NCI-H1694 (cell line): ENCODE measurements at places on chromosomes 7 and 10.

GRCh38 chr10:5570007-5570655 lies 45.4 kb downstream of the CALML3 start:
- DNase-seq: no peak

DNA sequence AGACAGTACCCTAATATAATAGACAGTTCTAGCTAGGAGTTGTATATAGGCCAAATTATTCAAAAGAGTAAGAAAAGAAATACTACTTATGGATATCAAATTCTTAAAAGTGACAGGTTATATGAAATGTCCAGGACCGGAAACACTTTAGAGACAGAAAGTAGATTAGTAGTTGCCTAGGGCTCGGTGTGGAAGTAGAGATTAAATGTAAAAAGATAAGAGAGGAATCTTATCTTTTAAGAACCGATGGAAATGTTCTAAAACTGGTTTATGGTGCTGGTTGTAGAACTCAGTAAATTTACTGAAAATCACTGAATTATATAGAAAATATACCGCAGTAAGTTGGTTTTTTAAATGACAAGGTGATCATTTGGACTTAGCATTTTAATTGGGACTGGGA lies 147.5 kb upstream of the ASAH2 start:
- DNase-seq: no peak

GRCh38 chr10:62000037-62000603 lies 98.6 kb downstream of the ARID5B start:
- DNase-seq: no peak

DNA sequence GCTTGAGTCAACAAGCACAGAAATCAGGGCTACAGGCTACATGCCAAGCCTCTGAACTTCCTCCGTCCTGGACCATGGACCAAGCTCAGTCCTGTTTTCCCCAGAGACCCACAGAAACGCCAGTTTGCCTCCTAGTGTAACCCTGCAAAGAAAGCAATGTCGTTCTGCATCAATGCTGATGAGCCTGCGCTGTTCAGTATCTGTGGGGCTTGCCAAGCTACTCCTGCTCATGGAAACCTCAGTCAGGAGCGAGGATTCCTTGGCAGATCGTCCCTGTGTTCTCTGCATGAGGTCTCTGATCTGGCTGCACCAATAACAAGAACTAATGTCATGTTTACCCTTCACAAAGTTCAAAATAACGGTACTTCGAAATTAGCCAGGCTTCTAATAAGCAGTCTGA lies 495.5 kb upstream of the C7orf33 start:
- DNase-seq: no peak

GRCh38 chr7:95520136-95520535 lies 34.4 kb downstream of the ASB4 start:
- DNase-seq: no peak

- DNase-seq: no peak
These were observed 80.0 kb downstream of the DAGLB start for GRCh38 chr7:6367701-6368211.

- peak; percentile 93 for DNase-seq
These were observed 15.3 kb downstream of the SH3PXD2A start for GRCh38 chr10:103839872-103840739.

DNA sequence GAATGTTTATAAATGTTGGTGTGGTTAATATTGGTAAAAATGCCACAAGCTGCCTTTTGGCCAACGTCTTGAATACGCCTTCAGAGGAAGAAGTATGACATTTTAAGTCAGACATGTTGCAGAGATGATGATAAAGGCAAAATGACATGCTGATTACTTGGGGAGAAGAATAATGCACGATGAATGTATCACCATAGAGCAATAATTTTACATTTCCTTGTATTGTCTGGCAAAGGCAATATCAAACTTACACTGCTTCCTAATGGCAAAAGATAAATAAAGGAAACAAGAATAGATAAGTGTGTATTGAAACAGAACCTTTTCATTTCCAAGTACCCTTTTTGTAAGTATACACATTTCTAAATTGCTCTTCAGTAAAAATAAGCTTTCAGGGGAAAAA lies 8.6 kb downstream of the MRC1 start:
- no peak for DNase-seq

GRCh38 chr7:34430456-34430855 lies 227.6 kb upstream of the NPSR1 start:
- no peak for DNase-seq

- no peak for DNase-seq
These were observed 42.2 kb upstream of the PFKP start for GRCh38 chr10:3025026-3025683.

GRCh38 chr10:92848441-92849233 lies at the start of gene EXOC6:
EXOC6 (plus strand) TSS chr10:92848520; CDS start chr10:92848534, 14 bp downstream.
- peak; percentile 31 for DNase-seq

DNA sequence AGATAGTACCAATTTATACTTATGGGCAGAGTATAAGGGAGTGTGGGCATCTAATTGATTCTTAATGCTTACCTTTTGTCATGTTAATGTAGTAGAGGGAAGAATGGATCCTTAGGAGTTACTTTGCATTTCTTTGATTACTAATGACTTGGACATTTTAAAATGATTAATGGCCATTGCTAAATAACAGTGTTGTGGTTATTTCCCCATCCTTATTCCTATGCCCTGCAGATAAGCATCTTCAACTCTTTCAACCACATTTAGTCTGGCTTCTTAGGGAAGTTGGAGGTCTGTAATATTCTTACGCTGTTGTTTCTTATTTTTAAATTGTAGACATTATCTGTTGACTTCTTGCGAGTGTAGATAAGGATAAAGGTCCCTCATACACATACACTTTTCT lies 37.2 kb downstream of the KAT6B start:
- DNase-seq: no peak

- no peak for DNase-seq
These were observed 38.4 kb downstream of the KLF6 start for GRCh38 chr10:3746634-3747033.

DNA sequence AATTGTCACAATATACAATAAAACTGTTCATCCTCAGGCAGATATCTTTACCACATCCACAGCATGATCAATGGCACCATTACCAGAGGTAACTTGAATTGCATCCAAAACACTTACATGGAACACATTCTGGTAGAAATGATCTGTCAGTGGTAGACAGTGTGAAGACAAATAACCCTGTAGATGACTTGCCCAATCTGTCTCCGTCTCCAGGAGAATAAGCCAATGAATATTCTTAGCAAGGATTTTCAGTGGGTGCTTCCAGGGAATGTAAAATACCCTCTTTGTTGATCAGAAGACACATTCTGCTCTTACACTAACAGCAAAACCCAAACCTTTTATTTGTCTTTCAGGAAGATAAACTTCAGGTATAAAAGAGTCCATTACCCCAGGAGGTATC lies 43.8 kb downstream of the VWC2 start:
- DNase-seq: no peak

- DNase-seq: no peak
These were observed 56.1 kb downstream of the MKI67 start for GRCh38 chr10:128070161-128070560.

- no peak for DNase-seq
These were observed 186.4 kb downstream of the FAM107B start for GRCh38 chr10:14588084-14588937.

GRCh38 chr10:15197276-15197675 lies 28.8 kb upstream of the NMT2 start:
- DNase-seq: no peak

DNA sequence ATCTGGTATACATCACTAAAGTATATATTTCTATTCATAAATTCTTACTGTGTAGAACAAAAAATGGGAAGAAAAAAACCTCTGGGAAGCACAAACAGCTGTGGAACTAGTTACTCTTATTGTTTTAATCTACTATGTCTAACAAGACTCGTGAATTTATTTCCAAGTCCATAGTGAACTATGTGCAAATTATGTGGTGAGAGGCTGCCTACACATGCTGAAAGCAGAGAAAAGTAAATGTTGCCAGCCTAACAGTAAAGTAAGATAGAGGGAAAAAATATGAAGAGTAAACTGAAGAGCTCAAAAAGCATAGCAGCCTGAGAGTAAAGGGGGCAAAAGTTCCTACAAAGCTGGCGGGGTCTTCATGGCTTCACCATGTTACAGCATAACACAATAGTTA lies 3.0 kb downstream of the GDI2 start:
- DNase-seq: no peak

DNA sequence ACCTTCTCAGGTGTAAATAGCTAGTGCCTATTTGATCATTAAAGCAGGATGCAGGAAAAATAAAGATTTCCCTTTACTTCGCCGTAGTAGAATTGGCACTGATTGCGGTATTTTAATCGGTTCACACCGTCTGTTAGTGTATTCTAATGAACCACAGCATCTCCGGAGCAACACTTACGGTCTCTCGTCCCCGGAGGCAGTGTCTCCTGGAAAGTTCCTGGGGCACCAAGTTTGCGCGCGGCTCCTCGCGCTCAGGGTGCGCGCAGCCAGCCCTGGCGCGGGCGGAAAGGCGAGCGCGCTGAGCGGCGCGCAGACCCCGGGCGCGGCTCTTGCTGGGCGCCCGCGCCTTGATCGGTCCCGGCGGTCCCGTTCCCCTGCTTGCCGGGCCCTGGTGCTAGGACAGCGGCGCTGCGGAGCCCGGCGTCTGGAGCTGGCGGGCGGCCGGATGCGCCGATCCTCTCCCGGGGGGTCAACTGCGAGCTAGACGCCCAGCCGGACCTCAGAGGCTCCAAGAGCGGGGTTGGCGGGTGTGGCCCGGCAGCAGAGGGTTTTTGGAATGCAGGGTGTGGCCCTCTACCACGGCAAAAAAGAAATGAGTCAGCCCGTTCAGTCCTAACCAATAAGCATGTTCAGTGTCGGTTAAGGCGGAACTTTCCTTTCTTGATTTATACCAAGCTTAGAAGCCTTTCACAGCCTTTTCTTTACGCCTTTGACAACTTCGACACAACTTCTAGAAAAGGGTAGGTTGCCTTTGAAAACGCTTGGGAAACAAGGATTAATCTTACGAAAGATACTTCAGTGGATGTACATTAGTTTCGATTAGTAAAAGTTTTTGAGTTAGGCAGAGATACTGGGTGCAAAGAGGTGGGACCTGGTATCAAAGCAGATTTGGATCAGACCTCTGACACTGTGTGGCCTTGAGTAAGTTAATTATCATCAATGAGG lies 166.8 kb upstream of the ASAH2 start:
- no peak for DNase-seq

DNA sequence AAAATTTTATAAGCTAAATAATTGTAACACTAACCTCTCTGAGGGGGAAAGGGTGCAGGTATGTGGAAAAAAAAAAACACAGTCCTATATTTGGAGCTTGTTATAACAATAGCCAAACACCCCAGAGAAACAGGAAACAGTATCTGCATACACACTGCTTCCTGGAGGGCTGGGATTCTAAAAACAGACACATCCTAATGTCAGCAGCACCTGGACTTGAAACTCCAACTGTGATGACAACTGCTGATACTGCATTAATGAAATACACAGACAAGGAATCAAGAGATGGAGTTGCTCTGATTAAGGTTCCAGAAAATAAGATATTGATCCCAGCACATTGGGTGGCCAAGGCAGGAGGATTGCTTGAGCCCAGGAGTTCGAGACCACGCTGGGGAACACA lies 9.3 kb downstream of the DAGLB start:
- DNase-seq: no peak

GRCh38 chr10:13352519-13352918 lies 4.4 kb upstream of the SEPHS1 start:
- DNase-seq: no peak

- DNase-seq: no peak
These were observed 364.2 kb downstream of the GLRX3 start for GRCh38 chr10:130500261-130501000.

- no peak for DNase-seq
These were observed 118.7 kb downstream of the LARP4B start for GRCh38 chr10:812787-813186.
